Adrenal gland (tissue), 19 donors: ENCODE measurements at places on chromosomes 2 and 18. TPM values are rescaled to one million over a fixed set of nuclear protein-coding genes. Genes with fewer than 3 reads are reported as not detected.
A peak's percentile ranks its signal among the peaks of the same experiment; 100 is the strongest.

GRCh38 chr2:131105950-131106801 lies 1.0 kb downstream of the PLEKHB2 start:
- DNase-seq, result peak; percentile 81

GRCh38 chr2:128170776-128171175 lies 79.8 kb downstream of the UGGT1 start:
- no peak for DNase-seq

GRCh38 chr18:25305584-25305983 lies 46.4 kb downstream of the ZNF521 start:
- no peak for DNase-seq

Gene LAMA3
- 2.3 TPM for polyA plus RNA-seq

Gene TCF23
- 0.24 TPM for polyA plus RNA-seq

Gene COLEC12
- polyA plus RNA-seq, result 2.8 TPM

Gene TMEM37
- 6.9 TPM for polyA plus RNA-seq
